ENCODE measurements at places on chromosomes 16 and 17.

DNA sequence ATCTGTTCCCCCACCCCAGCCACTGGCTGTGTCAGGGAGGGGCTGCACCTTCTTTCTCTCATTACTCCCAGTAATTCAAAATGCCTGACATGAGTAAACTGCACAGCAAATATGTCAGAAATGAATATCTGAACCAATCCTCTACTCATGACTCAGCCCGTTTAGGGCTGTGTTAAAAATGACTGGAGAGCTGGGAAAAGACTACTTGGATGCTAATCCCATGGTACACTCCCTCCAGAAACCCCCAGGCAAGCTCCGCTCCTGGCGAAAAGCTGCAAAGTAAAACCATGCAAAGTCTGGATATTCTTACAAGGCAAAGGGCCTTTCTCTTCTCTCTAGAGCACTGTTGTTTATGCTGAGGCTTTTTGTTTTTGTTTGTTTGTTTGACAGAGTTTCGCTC lies 448.1 kb upstream of the DYNLRB2 start:
- no peak for DNase-seq

GRCh38 chr16:75616521-75617010 lies 6.5 kb downstream of the ADAT1 start:
- no peak for DNase-seq

- DNase-seq, result no peak
Measured at GRCh38 chr17:78672871-78673371, 95.7 kb upstream of the DNAH17 start.

- DNase-seq, result no peak
Measured at GRCh38 chr17:29956225-29956624, 14.8 kb downstream of the EFCAB5 start.

DNA sequence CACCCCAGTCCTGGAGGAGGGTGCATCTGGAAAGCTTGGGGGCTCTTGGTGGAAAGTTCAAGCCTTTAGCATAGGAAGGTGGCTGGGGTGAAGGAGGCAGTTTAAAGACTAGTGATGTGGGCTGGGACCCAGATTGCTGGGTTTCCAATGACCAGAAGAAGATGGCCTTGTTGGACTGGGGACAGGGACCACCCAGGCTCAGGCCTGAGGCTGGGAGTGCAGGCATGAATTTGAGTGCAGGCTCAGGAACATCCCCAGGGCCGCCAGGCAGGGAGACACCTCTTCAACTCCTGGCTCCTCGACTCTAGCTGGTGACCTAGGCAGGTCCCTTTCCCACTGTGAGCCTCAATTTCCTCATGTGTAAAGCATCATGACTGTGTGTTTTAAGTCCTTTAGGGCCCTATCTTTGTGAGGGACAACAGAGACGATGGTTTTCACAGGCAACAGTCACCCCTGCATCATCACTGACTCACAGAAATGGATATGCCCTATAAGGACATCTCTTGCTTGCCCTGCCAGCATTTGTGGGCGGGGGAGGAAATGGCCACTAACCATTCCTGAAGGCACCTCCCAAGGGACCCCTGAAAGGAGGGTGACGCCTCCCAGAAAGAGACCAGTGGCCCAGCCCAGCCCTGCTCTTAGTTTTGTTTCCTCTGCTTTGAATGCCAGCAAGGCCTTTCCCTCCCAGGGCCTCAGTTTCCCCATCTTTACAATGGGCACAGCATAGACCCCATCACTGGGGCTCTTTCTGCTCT lies 11.1 kb downstream of the NLRC5 start:
- DNase-seq, result peak; percentile 85

DNA sequence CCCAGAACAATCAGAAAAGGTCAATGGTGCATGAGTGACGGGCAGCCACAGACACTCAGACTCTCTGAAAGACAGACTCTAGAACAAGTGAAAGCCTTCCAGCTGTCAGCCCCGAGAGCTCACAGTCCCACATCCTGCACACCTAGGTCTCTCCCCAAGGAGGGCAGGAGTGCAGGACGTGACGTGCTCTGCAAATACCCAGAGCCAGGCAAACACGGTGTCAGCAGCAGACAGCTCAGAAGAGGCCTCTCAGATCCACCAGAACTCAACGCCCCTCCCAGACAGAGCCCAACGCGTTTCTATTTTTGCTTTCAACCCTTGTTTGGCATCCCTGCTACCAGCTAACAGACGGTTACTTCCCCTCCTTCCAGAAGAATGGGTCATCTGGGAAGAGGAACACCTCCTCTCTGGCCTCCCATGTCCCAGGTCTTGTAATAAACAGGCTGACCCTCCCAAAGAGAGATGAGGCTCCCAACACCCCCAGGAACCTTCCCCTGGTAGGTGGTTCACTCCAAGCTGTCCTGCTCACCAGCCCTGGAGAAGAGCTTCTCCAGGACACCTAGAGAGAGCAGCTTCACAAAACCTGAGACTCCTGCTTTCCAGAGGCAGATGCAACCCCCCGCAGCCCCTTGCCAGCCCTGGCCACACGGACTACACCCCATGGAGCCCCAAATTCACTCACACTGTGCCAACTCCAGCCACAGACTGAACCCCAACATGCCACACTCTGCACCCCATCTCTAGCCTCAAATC lies 7.6 kb downstream of the PITPNM3 start:
- no peak for DNase-seq

DNA sequence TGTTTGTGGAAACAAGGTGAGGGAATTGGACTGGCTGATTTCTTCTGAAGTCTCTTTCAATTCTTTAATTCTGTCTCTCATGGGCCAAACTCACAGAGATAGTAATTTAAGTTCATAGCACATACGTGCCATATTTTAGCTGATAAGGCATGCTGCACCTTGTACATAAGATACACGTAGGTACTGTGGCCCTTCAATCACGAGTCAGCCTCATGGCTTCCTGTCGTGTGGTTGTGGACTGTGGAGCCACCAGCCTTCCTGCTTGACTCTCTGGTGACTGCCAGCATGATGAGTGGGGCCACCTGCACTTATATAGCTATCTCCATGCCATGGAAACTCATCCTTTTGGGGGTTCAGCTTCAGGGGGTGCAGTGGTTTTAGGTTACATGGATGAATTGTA lies 25.1 kb downstream of the KSR1 start:
- DNase-seq, result no peak

DNA sequence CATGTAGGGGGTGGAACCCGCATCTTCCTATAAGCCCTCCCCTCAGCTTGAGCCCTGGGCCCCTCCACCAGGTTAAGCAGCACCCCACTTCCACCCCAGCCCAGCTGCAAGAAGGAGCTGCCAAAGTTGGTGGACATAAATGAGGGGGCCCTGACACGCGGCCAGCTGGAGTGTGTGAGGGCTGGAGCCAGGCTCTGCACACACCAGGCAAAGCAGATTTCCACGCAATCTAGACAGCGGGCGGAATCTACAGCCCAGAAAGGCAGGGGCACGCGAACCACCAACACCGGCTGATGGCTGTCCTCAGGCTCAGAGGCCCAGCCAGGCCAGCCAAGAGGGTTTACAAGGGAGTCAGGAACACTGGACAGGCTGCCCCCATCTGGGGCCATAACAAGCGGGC lies 171.2 kb downstream of the ZNF423 start:
- no peak for DNase-seq

GRCh38 chr16:85541980-85542900 lies 70.9 kb upstream of the GSE1 start:
- no peak for DNase-seq

GRCh38 chr16:71526111-71526631 lies at the start of gene CHST4:
Gene CHST4 (plus strand): TSS chr16:71526426. CDS start chr16:71536678, 10,252 bp downstream.
- DNase-seq, result peak; percentile 3

DNA sequence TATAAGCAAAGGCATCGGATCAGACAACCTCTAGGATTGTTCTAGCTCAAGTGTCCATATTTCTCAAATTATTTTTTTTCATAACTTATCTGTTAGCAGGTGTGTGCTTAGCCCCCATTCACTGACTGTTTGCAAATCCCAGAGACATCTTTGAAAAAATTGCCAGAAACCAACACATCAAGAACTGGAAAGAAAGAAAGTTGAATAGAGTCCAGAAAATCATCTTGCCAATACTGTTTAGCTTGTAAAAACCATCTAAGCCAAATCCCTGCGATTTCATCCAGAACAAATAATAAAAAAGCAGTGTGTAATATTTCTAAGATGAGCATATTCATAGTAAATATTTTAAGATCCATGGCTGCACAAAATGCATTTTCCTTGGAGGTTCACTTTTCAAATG lies 64.5 kb downstream of the WSCD1 start:
- DNase-seq, result no peak

- DNase-seq, result no peak
Measured at GRCh38 chr16:48489376-48489775, 104.2 kb upstream of the SIAH1 start.

GRCh38 chr16:55513616-55514015 lies 4.7 kb downstream of the LPCAT2 start:
- DNase-seq, result no peak

DNA sequence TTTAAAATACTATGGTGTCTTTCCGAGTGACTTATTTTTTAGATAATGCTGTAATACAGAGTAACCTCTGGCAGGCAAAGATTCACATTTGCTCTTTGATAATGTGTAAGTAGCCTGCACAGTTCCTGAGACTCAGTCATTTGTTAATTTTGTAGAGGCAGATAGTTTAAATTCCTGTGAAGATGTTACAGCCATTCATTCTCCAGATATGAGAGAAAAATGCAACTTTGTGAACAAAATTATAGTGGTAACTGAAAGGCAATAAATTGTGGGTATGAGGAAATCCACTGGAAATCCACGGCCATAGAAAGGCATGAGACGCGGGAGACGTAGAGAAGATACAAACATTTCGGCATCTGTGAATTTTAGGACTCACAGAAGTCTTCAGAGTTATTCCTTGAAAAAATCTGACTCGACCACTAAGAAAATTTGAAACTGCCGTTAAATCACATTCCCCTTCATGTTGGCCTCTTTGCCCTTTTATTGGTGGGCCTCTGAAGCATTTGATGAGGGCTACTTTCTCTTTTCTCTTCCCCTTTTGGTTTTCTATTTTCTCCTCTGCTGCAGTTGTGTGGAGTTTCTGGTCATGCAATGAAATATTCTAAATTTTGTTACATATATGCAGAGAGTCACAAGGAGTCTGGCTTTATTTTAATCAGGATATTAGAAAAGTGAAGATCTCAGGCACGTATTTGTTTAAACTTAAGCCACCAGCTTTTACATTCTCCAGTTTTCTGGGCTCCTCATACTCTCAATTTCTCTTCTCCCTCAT lies 18.8 kb downstream of the HS3ST3A1 start:
- no peak for DNase-seq

DNA sequence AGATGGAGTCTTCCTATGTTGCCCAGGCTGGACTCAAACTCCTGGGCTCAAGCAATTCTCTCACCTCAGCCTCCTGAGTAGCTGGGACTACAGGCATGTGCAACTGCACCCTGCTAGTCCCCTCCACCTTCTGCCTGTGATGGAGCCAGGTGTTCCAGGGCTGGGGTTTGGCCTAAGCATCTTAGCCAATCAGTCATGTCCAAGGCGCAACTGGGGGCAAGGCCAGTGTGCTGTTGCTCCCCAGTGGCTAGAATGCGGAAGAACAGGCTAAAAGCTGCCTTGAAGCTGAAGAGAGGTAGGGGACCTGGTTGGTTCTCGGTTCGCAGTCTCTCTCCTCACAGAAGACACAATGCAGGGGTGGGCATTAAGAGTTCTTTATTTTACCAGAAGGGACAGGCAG lies 18.6 kb downstream of the FLOT2 start:
- DNase-seq, result no peak

DNA sequence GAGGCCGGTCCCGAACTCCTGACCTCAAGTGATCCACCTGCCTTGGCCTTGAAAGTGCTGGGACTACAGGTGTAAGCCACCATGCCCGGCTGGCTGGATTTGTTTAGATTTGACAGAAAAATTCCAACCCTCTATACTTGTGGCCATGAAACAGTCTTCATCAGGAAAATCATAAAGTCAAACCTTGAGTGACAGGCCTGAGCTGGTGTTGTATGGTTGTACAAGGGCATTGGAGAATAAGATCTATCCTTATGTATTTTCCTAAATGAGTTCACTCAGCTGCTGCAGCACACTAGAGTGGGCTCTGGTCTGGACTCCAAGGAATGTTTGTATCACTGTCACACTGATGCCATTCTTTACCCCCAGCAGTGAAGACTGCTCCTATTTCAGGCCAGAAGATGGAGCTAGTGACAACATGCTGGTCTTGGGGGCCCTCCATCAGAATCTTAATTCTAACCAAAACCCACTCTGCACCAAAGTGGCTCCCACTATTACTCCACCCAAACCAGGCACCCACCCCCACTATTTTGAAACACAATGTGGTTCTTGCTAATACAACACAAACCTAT lies 27.4 kb downstream of the SNX11 start:
- no peak for DNase-seq

- DNase-seq, result no peak
Measured at GRCh38 chr17:46163316-46163715, 29.9 kb downstream of the KANSL1 start.

GRCh38 chr17:78868391-78868790 lies 27.8 kb upstream of the USP36 start:
- no peak for DNase-seq

GRCh38 chr17:4901648-4902344 lies 1.1 kb downstream of the CHRNE start:
- DNase-seq, result peak; percentile 46

- no peak for DNase-seq
Measured at GRCh38 chr16:55655897-55656681, at the start of gene SLC6A2. Gene SLC6A2 (plus strand): TSS chr16:55655988. CDS start chr16:55656695, 707 bp downstream.

DNA sequence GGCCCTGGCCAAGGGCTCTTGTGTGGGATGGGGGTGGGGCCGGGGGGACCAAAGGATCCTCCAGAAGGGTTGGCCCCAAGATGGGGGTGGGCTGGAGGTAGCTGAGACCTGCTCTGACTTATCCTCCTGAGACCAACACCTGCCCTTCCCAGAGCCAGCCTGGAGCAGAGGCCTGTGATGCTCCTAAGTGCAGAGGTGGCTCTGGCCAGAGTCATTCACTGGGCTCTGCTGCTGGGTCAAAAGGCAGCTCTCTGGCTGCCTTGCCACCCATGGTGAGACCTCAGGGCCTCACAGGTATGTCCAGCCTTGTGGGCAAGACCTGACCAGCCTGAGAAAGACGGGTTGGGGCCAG lies 393 bp downstream of the SERPINF2 start:
- DNase-seq, result no peak

GRCh38 chr16:6209355-6209930 lies 1111.8 kb upstream of the EEF2KMT start:
- DNase-seq, result no peak

GRCh38 chr17:38900978-38901656 lies 24.3 kb upstream of the LASP1NB start:
- no peak for DNase-seq

Data from stimulated activated naive B cell treated with anti-CD40 and anti-IgM and Interleukin-4, amounts not matched to agents 10 μg/mL and 1 μg/mL and 100 μg/mL, for 72 hours (primary cell).